ENCODE measurements at places on chromosomes 1 and 21.

GRCh38 chr1:217211486-217211885, 419.4 kb downstream of the GPATCH2 start:
- no peak for DNase-seq

GRCh38 chr1:177964336-177964735, 5.5 kb downstream of the SEC16B start:
- DNase-seq, result no peak

- DNase-seq, result no peak
These were observed 128.8 kb upstream of the CD34 start for GRCh38 chr1:208039536-208040332.

DNA sequence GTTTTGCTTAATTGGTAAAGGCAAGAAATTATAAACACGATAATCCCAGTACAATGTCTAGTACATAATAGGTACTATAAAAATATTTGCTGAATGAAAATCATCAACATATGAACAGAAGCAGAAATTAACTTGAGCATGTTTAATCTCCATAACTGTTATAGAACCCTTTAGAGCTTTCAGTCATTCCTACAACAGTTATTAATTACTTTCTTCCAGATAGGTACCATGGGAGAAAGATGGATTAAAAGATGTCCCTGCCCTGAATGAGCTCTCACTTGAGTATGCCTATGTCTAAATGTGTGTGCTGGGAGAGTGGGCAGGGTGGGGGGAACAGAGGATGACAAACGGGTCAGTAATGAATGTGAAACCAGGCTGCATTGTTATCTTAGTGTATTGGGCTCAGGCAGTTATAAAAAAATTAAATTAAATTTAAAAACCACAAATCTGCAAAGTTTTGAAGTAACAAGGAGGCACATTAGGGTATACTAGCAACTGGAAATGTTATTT, 2.4 kb downstream of the EPS15 start:
- no peak for DNase-seq

GRCh38 chr21:32708069-32708468, 19.7 kb downstream of the SYNJ1 start:
- DNase-seq, result no peak
